Muscle of back (tissue), 13 donors: ENCODE measurements at places on chromosomes 6 and 20. TPM values are rescaled to one million over a fixed set of nuclear protein-coding genes. Genes with fewer than 3 reads are reported as not detected.

Gene CST5
- polyA plus RNA-seq: not detected

- peak; percentile 38 for DNase-seq
These were observed 48.0 kb upstream of the DST start for GRCh38 chr6:56690519-56691285.

DNA sequence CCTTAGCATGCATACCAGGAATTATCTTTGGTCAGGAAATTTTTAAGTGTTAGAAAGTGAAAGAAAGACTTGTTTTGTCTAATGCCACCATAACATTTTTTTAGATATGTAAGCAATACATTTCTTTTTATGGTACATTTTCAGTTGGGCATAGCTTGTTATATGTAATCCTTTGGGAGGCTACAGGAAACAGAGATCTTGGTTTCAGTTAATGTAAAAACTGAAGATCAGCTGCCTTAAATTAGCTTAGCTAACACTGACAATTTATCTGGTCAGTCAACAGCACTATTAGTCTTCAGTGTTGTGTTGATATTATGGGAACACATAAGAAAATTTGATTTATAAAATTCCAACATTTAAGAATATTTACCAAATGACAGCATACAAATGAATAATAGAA lies 78.6 kb upstream of the SMIM8 start:
- DNase-seq: no peak

- no peak for DNase-seq
These were observed 9.2 kb downstream of the SLCO4A1 start for GRCh38 chr20:62651285-62652021.

DNA sequence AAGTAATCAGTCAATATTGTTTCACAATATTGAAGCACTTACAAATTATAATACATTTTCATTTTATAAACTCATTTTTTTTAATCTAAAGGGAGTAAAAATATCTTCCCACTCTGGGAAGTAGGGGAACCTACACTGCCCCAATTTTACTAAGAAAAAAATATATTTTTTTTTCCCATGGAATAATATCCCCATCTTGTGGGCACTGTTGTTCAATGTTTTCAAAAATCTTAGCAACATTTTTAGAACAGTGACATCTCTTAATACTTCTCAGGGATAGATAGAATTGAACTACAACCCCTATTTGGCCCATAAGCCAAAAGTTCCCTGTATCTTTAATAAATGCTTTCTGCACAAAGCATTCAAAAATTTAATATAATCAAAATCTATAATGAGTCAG lies 42.9 kb downstream of the ARHGAP18 start:
- DNase-seq: no peak

GRCh38 chr6:29232725-29233124 lies 62.0 kb downstream of the OR2J2 start:
- DNase-seq: no peak

Gene WRNIP1
- 42.9 TPM for polyA plus RNA-seq

DNA sequence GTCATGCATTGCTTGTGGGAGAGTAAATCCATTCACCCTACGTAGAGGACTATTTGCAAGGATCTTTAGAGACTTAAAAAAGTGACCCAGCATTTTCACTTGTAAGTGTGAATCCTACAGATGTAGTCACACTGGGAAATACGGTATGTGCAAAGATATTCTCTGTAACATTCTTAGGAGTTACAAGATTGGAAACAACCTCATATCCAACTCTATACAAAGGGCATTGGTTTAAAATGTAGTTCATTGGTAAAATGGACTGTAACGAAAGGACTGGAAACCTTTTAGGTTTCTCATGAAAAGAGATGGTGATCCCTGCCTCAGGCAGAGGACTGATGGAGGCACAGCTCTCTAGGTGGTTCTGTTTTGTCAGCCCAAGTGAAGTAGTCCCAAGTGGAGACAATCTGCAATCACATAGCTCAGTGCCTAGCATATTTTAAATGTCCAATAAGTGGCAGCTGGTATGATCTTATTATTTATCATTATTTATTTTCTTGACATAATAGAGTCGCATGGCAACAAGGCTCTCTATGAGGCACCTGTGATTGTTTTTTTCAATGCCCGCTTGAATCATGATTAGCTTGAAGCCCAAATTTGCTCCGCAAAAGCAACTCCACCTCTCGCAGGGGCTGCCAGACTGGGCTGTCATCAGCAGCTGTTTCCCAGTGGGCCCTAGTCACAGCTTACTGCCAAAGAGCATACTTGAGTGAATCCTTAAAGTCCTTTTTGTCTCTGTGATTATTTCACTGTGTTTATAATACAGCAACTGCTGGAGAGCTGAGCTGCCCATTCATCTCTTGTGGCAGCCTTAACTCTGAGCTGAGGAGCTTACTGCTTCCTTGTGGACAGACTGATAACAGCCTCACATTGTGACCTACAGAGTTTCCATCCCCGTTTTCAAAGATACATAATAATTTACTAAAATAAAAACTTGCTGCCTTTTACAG lies 19.8 kb upstream of the ENPP1 start:
- DNase-seq: peak; percentile 92

GRCh38 chr20:46063652-46064054 lies 26.1 kb downstream of the NCOA5 start:
- DNase-seq: no peak

Gene ACSS1
- 18.4 TPM for polyA plus RNA-seq

Gene RAET1E
- polyA plus RNA-seq: 0.98 TPM

DNA sequence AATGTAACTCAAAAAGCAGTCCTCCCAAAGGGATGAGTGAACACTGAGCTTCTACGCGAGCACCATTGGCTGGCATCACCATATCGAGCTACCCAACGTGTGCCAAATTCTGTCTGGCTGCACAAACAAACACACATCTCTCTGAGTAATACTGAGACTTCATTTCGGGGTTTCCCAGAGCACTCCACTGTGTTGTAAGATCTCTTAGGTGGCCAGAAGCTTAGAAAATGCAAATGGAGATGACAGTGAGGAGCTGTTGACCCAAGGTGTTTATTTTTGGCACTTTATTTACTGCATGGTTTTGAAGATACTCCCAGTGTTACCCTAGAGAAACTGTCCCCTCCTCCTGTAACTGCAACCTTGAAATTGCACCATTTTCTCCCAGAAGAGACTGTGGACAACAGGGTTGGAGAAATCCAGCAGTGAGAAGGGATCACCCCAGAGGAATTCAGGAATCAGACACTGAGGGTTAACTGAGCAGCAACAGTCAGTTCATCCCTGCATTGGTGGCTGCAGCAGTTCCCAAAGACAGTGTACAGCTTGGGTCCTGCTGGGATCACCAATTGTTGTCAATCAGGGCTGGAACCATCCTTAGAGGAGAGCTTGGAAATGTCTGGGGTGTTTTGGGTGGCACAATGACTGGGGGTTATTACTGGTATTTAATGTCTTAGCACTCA lies 1.0 kb upstream of the RIPOR2 start:
- no peak for DNase-seq

GRCh38 chr6:45619211-45619760 lies 241.6 kb upstream of the SUPT3H start:
- DNase-seq: no peak

- no peak for DNase-seq
These were observed 16.0 kb downstream of the ZBTB46 start for GRCh38 chr20:63814891-63815614.

Gene FAM217A
- polyA plus RNA-seq: not detected

DNA sequence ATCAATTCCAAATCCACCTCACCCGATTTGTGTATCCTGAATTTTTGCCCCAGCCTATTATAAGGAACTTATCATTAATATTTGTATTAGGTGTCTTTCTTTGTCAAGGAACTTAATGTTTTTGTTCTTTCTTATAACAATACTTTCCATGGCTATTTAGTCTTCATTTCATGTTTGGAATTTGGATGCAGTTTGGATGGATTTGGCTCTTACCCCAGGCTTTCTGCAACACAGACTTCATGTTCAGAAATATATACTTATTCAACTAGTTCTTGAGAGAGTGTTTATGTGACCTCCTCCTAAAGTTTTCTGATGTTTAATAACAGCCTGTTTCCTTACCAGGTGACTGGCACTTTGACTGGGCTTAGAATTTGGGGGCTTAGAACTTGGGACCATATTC lies 35.9 kb upstream of the TOX2 start:
- peak; percentile 54 for DNase-seq

GRCh38 chr20:48886811-48887210 lies 34.7 kb upstream of the ARFGEF2 start:
- DNase-seq: no peak
